GM23248 (cell line): ENCODE measurements at places on chromosomes 1 and 21. TPM values are rescaled to one million over a fixed set of nuclear protein-coding genes. Genes with fewer than 3 reads are reported as not detected.

GRCh38 chr1:48948562-48948961 lies 171.9 kb upstream of the BEND5 start:
- no peak overlapping the region for H3K4me3 ChIP-seq
- H3K4me1 ChIP-seq, result peaks cover 15% of the 10 kb centered on the region; the same call in 1 of the 2 replicates
- no peaks in the 10 kb centered on the region for H3K27me3 ChIP-seq
- no peaks in the 10 kb centered on the region for H3K36me3 ChIP-seq
- no peak overlapping the region for H3K27ac ChIP-seq
- peak; percentile 40 for DNase-seq

GRCh38 chr1:9235560-9235959 lies 986 bp downstream of the H6PD start:
- H3K27ac ChIP-seq, result peak overlapping the region; percentile 87
- no peaks in the 10 kb centered on the region for H3K27me3 ChIP-seq
- peak overlapping the region; percentile 78 for H3K4me3 ChIP-seq
- no peak for DNase-seq
- peaks cover 45% of the 10 kb centered on the region for H3K4me1 ChIP-seq

The AMY1B gene
- total RNA-seq, result not detected in 2 replicates

DNA sequence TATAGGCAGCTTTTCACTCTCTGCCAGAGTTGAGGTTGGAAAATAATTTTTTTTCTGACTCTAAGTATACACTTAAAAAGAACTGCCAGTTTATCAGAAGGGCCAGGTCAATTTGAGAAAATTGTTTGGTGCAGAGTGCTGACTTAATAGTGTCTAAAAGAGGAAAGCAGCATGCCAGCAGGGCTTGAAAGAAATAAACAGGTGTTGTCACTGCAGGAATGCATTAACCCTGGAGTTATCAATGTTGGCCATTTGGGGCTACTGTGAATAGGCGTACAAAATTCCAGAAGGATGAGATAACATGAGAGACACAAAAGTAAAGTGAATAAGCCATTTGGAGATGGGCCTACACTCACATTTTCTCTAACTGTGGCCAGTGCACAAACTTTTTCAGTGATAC lies 220.6 kb upstream of the PLD5 start:
- H3K36me3 ChIP-seq, result no peaks in the 10 kb centered on the region
- no peaks in the 10 kb centered on the region for H3K4me1 ChIP-seq

- peak; percentile 96 for DNase-seq
- peak overlapping the region; percentile 67 for H3K4me3 ChIP-seq
- H3K27ac ChIP-seq, result peak overlapping the region; percentile 40
- H3K36me3 ChIP-seq, result no peaks in the 10 kb centered on the region
- peaks cover 9% of the 10 kb centered on the region for H3K4me1 ChIP-seq
- no peaks in the 10 kb centered on the region for H3K27me3 ChIP-seq
These were observed 14.4 kb upstream of the ERVH48-1 start for GRCh38 chr21:42939582-42940413.

DNA sequence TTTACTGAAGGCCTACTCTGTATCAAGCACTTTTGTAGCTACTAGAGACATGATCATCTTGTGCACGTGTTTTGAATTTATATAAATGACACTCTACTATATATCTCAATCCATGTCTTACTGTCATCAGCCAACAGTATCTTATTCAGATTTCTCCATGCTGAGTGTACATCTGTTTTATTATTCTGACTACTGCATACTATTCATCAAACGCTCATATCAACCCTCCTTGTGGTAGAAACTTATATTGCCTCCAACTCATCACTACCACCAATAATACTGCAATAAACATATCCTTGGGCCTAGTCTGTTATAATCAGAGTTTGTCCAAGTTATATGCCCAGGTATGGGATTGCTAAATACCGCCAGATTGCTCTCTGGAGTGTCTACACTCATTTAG lies 81.6 kb upstream of the IRF2BP2 start:
- no peaks in the 10 kb centered on the region for H3K27me3 ChIP-seq
- no peak overlapping the region for H3K27ac ChIP-seq
- H3K4me3 ChIP-seq, result no peak overlapping the region
- H3K4me1 ChIP-seq, result no peaks in the 10 kb centered on the region
- no peak for DNase-seq
- H3K36me3 ChIP-seq, result no peaks in the 10 kb centered on the region

DNA sequence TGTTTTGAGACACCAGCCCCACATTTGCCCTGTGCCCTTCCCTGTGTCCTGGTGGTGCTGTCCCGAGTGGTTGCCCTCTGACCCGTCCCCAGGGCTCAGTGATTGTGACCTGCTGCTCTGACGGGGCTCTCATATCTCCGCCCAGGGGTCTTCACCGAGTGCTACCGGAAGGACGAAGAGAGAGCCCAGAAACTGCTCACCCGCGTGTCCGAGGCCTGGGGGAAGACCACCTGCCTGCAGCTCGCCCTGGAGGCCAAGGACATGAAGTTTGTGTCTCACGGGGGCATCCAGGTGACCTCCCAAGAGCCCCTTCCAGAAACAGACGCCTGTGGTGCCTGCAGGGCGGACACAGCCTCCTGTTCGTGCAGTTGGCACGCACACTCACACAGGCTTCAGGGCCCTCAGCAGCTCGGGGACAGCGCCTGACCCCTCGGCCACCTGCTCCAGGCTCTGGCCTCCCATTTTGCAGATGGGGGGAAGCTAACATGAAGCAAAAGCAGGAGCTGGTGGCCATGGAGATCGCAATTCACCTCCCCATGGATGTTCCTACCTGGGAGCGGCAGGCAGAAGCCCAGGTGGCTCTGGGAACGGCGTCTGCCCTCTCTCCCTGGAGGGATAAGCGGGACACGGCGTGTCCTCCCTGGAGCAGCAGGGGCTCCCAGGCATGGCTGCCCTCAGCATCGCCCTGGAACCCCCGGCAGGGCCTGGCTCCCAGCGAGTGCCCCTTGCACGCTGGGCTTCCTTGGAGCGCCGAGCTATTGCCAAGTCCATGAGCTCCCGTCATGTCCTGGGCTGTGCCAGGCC lies 45.9 kb downstream of the TRPM2 start:
- H3K27me3 ChIP-seq, result 0 out of 2 replicates have a peak, but pooled peaks cover 5% of the 10 kb centered on the region
- DNase-seq, result no peak
- no peaks in the 10 kb centered on the region for H3K36me3 ChIP-seq

The ZBTB8A gene
- 5.3 and 5.6 TPM in 2 replicates for total RNA-seq

DNA sequence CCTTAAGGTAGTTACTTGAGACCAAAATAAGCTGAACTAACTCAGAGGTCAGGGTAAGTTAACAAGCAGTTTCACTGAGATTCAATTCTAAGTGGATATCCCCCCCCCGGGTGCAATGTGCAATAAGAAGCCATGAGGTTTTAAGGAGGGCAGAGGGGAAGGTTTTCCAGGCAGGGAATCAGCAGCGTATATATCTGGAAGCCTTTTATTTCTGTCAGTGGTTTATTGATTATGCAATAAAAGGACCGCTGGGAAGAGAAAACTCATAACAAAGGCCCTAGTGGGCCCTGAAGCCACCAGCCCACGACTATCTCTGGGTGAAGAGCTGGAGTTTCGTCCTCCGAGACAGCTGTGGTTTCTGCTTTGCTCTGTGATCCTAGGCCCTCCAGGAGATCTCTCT lies 53.1 kb upstream of the CTPS1 start:
- no peak overlapping the region for H3K4me3 ChIP-seq
- no peak for DNase-seq
- no peaks in the 10 kb centered on the region for H3K36me3 ChIP-seq
- H3K4me1 ChIP-seq, result no peaks in the 10 kb centered on the region

- peaks cover 20% of the 10 kb centered on the region for H3K4me1 ChIP-seq
- no peak overlapping the region for H3K4me3 ChIP-seq
- H3K36me3 ChIP-seq, result peaks cover 6% of the 10 kb centered on the region; the same call in 1 of the 2 replicates
- DNase-seq, result no peak
- no peaks in the 10 kb centered on the region for H3K27me3 ChIP-seq
These were observed 69.5 kb downstream of the ADARB1 start for GRCh38 chr21:45143855-45144254.

DNA sequence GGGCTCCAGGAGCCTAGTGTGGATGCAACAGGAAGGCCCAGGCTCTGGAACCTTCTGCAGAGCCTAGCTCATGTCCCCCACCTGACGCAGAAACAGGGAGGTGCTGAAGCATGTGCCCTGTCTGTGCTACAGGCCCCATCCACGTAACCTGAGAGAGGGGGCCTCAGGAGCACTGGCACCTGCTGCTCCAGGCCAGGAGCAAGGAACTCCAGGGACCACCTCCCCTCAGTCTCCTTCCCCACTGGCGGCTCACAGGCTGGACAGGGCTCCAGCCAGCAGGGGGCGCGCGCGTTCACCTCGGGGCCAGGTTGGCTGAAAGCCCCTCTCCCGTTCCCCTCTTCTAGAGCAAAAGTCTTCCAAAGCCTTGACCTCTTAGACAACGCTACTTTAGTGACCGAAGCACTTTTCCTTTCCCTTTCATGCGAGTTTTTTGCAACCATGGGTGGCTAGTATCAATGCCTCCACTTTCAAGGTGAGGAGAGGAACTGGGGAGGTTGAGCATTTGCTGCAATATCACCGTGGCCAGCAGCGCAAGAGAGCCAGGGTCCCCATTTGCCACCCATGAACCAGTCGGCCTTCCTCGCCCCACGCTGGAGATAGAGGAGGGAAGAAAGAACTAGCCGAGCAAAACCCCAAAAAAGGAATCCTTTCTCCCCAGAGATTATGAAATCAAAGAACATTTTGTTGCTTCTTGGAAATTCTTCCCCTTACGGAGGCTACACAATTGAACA lies 52.4 kb upstream of the GPR157 start:
- H3K4me3 ChIP-seq, result peak overlapping the region; percentile 99
- H3K27ac ChIP-seq, result peak overlapping the region; percentile 78
- peaks cover 15% of the 10 kb centered on the region; the same call in 1 of the 2 replicates for H3K4me1 ChIP-seq
- DNase-seq, result peak; percentile 72
- peaks cover 4% of the 10 kb centered on the region; the same call in 1 of the 2 replicates for H3K36me3 ChIP-seq

DNA sequence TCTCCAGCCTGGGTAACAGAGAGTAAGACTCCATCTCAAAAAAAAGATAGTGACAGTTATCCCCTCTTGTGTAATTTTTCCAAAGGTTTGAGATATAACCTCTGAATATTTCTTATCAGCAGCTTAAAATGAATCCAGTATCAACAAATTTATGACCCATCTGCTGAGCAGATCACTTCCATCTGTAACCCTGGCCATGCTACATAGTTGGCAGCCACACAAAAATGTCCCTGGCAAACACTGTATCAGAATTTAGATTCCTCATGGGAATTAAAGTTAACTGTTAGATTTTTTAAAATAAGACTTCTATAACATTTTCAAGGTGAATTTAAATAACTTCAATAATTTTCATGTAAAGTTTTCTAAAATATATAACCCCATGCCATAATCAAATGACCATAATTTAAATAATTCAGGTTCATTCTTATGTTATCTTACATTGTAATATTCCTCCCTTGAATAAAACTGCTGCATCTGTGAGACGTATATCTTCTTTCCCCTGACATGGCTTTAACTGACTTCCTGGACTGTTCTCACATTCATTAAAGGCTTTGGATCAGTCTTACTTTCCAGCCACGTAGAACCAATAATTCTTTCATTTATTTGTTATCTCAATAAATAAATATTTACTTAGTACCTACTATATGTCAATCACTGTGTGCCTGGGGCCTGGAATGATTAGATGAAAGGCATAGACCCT lies 5.3 kb upstream of the PRPF38B start:
- H3K4me3 ChIP-seq, result no peak overlapping the region
- H3K4me1 ChIP-seq, result peaks cover 14% of the 10 kb centered on the region; the same call in 1 of the 2 replicates
- no peaks in the 10 kb centered on the region for H3K27me3 ChIP-seq

GRCh38 chr1:226874579-226875425 lies 4.4 kb downstream of the PSEN2 start:
- no peaks in the 10 kb centered on the region for H3K27me3 ChIP-seq
- DNase-seq, result no peak
- no peak overlapping the region for H3K27ac ChIP-seq
- peaks cover 4% of the 10 kb centered on the region; the same call in 1 of the 2 replicates for H3K4me1 ChIP-seq
- no peak overlapping the region for H3K4me3 ChIP-seq
- H3K36me3 ChIP-seq, result no peaks in the 10 kb centered on the region

DNA sequence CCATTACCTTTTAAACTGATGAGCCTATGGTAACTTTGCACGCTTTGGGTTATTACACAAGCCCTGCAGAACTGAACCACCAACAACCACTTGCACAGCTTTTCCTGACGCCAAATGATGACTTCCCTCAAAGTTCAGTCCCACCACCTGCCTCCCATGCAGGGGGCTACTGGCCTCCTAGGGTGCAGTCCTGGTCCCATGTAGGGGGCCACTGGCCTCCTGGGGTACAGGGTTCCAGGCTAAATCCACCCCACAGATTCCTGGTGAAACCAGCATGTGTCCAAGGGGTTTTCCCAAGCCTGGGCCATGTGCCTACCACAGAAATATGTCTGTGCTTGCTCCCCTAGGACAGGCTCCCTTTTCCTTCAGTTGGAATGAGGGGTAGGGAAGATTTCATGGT lies 73.4 kb upstream of the ZNF678 start:
- no peaks in the 10 kb centered on the region for H3K4me1 ChIP-seq
- no peaks in the 10 kb centered on the region for H3K36me3 ChIP-seq
- no peak overlapping the region for H3K27ac ChIP-seq
- no peaks in the 10 kb centered on the region for H3K27me3 ChIP-seq
- no peak for DNase-seq

The CSF3R gene
- not detected in 2 replicates for total RNA-seq

The HPCAL4 gene
- not detected in 2 replicates for total RNA-seq

The SPATA17 gene
- total RNA-seq, result 0.43 and 0.89 TPM in 2 replicates

GRCh38 chr1:172359491-172359999 lies 60.9 kb upstream of the C1orf105 start:
- H3K27me3 ChIP-seq, result no peaks in the 10 kb centered on the region
- H3K36me3 ChIP-seq, result no peaks in the 10 kb centered on the region
- peak overlapping the region; percentile 52 for H3K4me3 ChIP-seq
- peaks cover 51% of the 10 kb centered on the region for H3K4me1 ChIP-seq
- H3K27ac ChIP-seq, result peak overlapping the region; percentile 83

GRCh38 chr1:176752505-176752904 lies 289.5 kb downstream of the PAPPA2 start:
- no peak overlapping the region for H3K27ac ChIP-seq
- H3K4me1 ChIP-seq, result no peaks in the 10 kb centered on the region
- DNase-seq, result peak; percentile 8

GRCh38 chr21:37028570-37028969 lies 22.1 kb downstream of the RIPPLY3 start:
- no peak overlapping the region for H3K4me3 ChIP-seq
- 0 out of 2 replicates have a peak, but pooled peaks cover 5% of the 10 kb centered on the region for H3K4me1 ChIP-seq
- 0 out of 2 replicates have a peak, but pooled peaks cover 3% of the 10 kb centered on the region for H3K27me3 ChIP-seq
- no peak for DNase-seq
- H3K36me3 ChIP-seq, result no peaks in the 10 kb centered on the region

The KCNE1 gene
- 0.43 TPM in 1 of 2 replicates, not detected in the other for total RNA-seq

GRCh38 chr1:167973832-167974231 lies 37.0 kb upstream of the MPC2 start:
- DNase-seq, result no peak
- H3K36me3 ChIP-seq, result peaks cover 36% of the 10 kb centered on the region
- no peaks in the 10 kb centered on the region for H3K4me1 ChIP-seq

DNA sequence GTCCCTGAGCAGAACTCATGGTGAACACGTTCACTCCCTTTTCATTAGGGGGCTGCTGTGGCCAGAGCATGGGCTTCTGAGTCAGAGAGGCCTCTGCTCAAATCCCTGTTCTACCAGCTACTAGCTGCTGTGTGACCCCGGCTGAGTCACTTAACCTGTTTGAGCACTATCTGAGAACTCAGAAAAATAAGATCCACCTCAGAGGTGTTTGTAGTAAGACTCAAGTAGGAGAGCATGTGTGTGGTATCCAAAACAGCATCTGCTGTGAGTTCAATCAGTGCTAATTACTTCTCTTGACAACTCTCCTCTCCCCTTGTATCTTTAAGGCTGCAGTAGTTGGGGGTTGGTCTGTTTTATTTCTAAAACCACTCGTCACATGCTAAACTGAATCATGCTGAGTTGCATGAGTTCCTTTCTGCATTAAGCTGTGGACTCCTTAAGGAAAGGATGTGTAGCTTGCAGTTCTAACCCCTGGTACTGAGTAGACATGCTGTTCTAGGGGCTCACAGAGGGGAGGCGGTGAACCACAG lies 39.7 kb upstream of the JUN start:
- peak; percentile 91 for DNase-seq
- peak overlapping the region; percentile 56 for H3K27ac ChIP-seq
- no peak overlapping the region for H3K4me3 ChIP-seq
- H3K27me3 ChIP-seq, result no peaks in the 10 kb centered on the region

The IL20 gene
- 0.25 TPM in 1 of 2 replicates, not detected in the other for total RNA-seq
